ENCODE measurements at places on chromosomes 11 and 22.

DNA sequence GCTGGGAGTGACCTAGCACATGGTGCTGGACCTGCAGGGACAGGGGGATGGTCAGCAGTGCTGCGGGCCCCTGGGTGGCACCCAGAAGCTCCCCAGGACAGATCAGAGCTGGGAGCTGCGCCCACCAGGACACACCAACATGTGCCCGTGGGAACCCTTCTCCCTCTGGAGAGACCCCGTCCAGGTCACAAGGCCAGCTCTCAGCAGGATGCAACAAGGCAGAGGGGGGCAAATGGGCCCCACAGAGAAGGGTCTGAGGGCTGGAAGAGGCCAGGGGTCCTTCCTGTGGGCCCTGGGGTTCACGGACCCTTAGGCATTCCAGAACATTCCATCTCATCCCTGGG, 6.2 kb downstream of the DUSP8 start:
- no peak for DNase-seq

DNA sequence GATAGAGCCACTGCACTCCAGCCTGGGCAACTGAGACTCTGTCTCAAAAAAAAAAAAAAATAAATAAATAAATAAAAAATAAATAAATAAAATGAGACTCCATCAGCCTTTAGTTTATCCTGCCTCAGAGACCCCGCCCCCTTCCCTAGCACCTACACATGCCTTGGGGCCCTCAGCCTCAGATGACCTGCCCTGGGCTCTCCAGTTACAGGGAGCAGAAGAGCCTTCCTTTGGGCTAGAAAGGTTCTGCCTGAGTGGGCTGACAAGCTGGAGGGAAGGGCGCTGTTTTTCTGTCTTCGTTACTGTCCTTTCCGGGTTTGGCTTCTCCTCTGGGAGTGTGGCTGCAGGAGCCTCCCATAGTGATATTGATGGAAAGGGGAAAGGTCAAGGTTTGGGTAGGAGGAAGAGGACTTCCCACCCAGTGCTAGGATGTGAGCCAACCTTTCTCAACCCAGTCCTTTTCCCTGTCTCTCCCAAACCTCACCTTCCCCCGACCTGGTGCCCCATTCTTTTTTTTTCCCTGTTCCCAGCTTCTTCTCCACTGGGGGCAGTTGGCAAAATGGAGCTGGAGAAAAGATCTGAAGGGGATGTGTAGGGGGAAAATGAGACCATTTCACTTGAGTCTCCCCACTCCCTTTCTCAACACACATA, 1.5 kb upstream of the SF3B2 start:
- DNase-seq, result no peak

- no peak for DNase-seq
These were observed 397.5 kb downstream of the ETS1 start for GRCh38 chr11:128189823-128190222.

DNA sequence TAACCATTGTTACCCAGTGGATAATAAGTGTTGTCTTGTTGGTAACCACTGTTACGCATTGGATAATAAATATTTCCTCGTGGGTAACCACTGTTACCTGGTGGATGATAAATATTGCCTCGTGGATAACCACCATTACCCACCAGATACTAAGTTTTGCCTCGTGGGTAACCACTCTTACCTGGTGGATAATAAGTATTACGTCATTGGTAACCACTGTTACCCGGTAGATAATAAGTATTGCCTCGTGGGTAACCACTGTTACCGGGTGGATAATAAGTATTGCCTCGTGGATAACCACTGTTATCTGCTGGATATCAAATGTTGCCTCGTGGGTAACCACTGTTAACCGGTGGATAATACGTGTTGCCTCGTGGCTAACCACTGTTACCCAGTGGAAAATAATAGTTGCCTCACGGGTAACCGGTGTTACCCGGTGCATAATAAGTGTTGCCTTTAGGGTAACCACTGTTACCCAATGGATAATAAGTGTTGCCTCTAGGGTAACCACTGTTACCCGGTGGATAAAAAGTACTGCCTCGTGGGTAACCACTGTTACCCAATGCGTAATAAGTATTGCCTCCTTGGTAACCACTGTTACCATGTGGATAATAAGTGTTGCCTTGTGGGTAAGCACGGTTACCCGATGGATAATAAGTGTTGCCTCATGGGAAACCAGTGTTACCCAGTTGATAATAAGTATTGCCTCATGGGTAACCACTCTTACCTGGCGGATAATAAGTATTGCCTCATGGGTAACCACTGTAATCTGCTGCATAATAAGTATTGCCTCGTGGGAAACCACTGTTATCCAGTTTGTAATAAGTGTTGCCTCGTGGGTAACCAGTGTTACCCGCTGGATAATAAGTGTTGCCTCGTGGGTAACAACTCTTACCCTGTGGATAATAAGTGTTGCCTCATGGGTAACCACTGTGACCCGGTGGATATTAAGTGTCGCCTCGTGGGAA, 21.9 kb upstream of the NXPE4 start:
- DNase-seq, result no peak

GRCh38 chr11:115391160-115391559, 113.1 kb downstream of the CADM1 start:
- DNase-seq, result no peak

- DNase-seq, result no peak
These were observed 11.6 kb downstream of the LARGE2 start for GRCh38 chr11:45933846-45934579.

- DNase-seq, result no peak
These were observed 118.5 kb downstream of the KCNQ1OT1 start for GRCh38 chr11:2581151-2581930.

- DNase-seq, result no peak
These were observed 223.6 kb downstream of the SWAP70 start for GRCh38 chr11:9887472-9887871.

- peak; percentile 75 for DNase-seq
These were observed 12.7 kb upstream of the TREH start for GRCh38 chr11:118691926-118692830.

DNA sequence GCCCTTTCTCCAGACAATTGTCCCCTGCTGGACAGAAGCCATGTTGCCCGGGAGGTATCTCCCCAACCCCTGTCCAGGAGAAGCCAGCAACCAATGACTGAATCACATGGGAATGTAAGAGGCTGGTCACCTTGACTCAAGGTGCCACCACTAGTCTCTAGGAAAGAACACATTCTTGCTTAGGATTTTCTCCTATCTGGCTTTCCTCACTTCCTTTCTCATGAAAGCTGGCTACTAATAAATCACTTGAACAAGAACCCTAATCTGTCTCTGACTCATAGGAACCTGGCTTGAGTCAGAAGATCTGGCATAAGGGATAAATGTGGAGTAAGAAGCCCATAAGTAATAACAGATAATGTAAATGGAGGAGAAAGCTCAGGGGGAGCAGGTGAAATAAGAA, 101.4 kb upstream of the C11orf87 start:
- DNase-seq, result no peak

DNA sequence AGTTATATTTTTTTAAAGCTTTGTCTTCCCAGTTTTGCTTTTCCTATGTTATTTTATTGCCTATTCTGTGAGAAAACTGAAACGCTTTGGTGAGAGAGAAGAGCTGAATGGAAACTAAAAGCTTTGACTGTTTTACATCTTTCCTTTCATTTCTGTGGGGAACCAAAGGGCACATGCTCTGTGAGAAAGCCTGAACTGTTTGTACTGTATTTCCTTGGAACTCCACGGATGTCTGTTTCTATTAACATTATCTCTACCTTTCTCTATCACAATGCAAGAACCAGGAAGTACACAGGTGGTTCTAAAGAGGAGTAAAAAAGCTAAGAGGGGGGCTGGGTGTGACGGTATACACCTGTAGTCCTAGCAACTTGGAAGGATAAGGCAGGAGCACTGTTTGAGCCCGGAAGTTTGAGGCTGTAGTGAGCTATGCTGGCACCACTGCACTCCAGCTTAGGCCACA, 43.8 kb downstream of the CELF1 start:
- no peak for DNase-seq

DNA sequence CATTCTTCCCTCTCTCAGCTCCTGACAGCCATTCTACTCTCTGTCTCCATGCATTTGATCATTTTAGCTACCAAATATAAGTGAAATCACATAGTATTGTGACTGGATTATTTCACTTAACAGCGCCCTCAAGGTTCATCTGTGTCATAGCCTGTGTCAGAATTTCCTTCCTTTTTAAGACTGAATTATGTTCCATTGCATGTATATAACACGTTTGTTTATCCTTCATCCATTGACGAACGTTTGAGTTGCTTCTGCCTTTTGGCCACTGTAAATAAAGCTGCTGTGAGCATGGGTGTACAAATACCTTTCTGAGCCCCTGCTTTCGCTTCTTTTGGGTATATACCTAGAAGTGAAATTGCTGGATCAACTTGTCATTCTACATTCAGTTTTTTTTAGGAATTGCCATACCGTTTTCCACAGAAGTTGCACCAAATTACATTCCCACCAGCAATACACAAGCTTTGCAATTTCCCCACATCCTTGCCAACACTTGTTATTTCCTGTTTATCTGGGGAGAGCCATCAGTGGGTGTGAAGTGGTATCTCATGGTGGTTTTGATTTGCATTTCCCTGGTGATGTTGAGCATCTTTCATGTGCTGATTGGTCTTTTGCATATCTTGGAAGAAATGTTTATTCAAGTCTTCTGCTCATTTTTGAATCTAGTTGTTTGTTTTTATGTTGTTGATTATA, 17.5 kb downstream of the GLB1L2 start:
- no peak for DNase-seq

DNA sequence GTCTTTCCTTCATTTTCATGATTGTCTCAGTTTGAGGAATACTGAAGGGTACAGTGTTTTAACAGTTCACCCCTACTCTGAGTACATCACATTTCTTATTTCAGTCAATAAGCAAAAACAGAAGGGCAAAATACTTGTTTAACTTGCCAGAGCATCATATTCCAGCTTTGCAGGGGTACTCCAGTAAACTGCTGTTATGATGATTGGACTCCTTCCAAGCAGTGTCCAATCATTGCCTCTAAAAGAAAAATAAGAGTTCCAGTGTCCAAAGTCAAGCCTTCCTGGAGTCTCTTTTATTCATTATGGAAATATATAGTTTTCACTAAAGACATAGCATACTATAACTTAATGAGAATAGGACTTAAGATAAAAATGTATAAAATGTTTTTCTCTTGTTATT, 105.1 kb downstream of the FANCF start:
- no peak for DNase-seq

DNA sequence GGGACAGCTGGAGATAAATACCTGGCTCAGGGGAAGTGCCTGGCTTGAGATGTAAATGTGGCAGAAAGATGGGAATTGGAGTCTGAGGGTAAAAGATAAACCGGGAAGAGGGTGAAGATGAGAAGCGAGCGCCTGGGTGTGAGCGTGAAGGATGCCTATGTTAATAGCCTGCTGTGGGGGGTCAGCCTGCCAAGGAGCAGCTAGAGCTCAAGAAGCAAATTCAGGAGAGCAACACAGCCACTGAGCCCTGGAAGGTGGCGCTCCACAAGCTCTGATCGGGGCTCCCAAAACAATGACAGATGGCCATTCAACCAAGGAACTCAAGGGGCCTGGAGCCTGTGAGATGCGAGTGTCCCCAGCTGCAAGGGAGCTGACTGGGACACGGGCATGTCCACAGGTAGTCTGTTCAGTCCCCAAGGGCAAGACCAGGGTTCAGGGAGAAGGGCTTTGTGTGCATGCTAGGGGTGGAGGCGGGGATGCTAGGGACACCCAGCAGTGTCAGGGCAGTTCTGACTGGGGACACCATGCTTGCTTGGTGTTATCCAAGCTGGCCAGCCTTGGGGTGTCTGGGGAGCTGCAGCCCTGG, 2.8 kb downstream of the GSC2 start:
- no peak for DNase-seq

- DNase-seq, result peak; percentile 8
These were observed 4.2 kb upstream of the MPEG1 start for GRCh38 chr11:59216641-59217564.

DNA sequence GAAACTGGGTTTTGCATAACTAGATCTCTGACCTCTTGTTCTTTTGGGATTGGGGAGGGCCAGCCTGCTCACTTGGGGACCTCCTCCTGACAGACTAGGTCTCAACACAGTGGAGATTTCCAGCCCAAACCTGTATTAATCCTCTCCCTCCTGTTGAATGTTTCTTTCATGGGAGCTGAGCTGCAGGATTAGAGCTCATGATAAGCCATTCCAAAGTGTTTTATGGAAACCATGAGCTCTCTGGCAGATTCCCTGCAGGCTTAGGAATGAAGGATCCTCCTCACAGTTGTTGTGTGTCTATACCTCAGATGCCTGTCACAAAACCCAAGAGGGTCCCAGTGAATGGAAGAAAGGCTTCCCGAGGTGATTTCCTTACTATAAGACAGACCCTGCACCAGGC, 248.4 kb upstream of the B3GAT1 start:
- DNase-seq, result no peak

DNA sequence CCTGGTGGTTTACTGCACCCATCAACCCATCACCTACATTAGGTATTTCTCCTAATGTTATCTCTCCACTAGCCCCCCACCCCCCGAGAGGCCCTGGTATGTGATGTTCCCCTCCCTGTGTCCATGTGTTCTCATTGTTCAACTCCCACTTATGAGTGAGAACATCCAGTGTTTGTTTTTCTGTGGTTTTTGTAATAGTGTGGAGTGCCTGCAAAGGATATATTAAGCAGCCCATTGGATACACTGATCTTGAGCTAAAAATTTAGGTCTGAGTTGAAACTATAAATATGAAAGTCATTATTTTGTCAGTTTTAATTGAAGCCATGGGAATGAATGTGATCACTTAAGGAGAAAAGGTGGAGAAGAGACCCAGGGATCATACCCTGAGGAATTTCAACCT, 23.0 kb downstream of the MRPL48 start:
- DNase-seq, result no peak

- DNase-seq, result no peak
These were observed 47.7 kb upstream of the SYT7 start for GRCh38 chr11:61628662-61628970.

GRCh38 chr11:126830216-126830806, 170.3 kb downstream of the KIRREL3 start:
- DNase-seq, result no peak

GRCh38 chr22:23119494-23120414, 22.0 kb downstream of the RSPH14 start:
- DNase-seq, result peak; percentile 57

GRCh38 chr22:46116491-46116958, 33.8 kb upstream of the PPARA start:
- peak; percentile 92 for DNase-seq

- DNase-seq, result no peak
These were observed 606.1 kb downstream of the DLG2 start for GRCh38 chr11:85021058-85021457.

GRCh38 chr11:13328286-13328685, 50.7 kb downstream of the BMAL1 start:
- DNase-seq, result no peak

GRCh38 chr22:32000181-32000580, 42.9 kb upstream of the SLC5A1 start:
- no peak for DNase-seq

DNA sequence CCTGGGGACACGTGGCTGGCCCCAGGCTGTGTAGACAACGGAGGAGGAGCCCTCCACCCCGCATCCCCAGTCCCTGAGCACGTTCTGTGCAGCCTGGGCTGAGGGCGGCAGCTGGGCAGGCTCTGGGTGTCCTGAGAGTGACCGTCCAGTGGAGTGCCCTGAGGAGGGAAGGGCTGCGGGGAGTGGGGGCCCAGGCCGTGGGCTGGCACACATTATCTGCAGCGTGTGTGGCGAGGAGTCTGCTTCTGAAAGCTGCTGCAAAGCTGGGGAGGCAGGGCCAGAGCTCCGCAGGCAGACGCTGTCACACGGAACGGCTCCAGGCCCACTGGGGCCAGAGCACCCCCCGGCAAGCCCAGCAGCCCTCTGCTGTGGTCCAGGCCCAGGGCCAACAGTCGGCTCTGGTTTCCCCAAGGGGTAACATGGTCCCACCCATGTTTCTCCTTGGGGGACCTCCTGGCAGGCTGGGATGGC, 835 bp upstream of the ANO9 start:
- DNase-seq, result no peak
